Breast epithelium (tissue), 4 donors: ENCODE measurements at places on chromosomes 1 and 21. TPM values are rescaled to one million over a fixed set of nuclear protein-coding genes. Genes with fewer than 3 reads are reported as not detected.
A peak's percentile ranks its signal among the peaks of the same experiment; 100 is the strongest.

The FCRLB gene
- total RNA-seq, result 0.15 TPM

The PTPN7 gene
- total RNA-seq, result 1.4 TPM

The MAP3K6 gene
- total RNA-seq, result 29.4 TPM

The PRDM16 gene
- total RNA-seq, result 3.6 TPM

DNA sequence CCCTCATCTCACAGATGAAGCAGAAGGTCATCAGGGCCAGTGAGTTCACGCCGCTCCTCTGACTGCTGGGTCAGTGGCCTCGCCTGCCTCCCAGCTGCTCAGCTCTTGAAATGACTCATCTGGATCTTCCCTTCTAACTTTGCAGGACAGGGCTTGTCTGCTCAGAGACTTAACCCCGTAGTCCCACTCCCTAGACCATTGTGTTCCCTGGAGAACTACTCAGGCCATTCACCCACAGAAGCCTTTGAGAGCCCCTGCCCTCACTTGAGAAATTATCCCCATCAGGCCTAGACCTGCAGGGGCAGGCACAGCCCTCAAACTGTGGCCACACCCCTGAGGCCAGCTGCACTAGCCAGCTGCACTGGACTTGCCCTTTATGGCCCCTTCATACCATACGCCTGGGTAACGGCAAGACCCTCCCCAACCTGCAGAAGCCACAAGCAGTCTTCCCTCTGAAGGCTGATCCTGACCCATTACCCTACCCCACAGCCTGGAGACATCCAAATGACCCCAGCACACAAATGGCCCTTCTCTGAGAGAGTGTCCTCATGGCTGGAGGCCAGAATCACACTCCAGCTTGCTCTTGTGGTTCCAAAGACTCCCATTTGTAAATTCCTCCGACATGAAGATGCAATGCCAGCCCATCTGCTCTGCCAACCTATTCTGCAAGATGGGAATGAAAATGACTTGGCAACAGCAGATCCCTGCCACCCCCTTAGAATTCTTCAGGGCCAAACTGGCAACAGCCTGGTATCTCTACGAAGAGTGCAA lies 33.2 kb downstream of the RCSD1 start:
- no peak for DNase-seq
- no peak overlapping the region for H3K4me3 ChIP-seq
- no peaks in the 10 kb centered on the region for H3K27me3 ChIP-seq
- no peaks in the 10 kb centered on the region for H3K36me3 ChIP-seq
- H3K4me1 ChIP-seq, result no peaks in the 10 kb centered on the region

DNA sequence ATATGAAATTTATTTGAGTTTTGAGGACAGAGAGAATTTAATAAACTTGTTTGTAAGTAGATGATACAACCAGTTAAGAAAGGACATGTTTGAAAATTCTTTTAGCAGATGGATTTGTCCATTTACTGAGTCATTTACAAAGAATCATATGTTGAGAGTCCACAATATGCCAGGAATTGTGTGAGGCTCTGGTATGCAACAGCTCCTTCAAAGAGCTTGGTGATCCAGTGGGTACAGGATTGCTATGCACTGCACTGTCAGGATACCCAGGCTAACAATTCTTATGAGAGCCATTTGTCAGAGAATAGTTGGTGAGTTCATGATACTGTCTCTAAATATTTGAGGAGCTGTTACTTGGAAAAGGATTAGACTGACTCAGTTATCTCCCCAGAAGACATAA lies 11.0 kb downstream of the DNM3 start:
- H3K27me3 ChIP-seq, result no peaks in the 10 kb centered on the region
- H3K27ac ChIP-seq, result no peak overlapping the region
- no peak for DNase-seq

DNA sequence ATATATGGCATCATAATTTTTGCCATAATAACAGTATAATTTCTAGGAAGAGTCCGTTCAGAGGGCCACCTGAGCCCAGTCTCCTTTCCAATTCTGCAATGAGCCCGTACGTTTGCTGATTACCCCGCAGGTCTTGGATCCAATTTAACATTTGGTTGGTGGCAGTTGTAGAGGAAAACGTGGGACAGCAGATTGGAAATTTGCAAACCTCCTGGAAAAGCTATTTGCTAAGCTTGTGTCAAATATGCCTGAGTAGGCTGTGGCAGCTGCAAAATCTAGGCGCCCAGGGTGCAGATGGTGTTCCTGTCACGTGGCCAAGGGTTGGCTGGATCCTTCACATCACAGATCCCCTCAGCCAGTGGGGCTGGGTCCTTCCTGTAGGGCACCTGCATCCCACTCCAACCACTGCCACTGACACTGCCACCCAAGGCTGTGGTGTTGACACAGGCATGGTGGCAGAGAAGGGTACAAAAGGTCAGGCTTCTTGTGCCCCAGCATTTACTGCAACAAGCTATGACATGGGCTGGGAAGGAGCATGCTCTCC lies 174.8 kb upstream of the SYT6 start:
- no peak overlapping the region for H3K4me3 ChIP-seq
- no peaks in the 10 kb centered on the region for H3K4me1 ChIP-seq
- H3K27me3 ChIP-seq, result no peaks in the 10 kb centered on the region
- no peak overlapping the region for H3K27ac ChIP-seq

GRCh38 chr1:12477936-12478611 lies 139.9 kb downstream of the DHRS3 start:
- DNase-seq, result peak; percentile 73
- H3K4me3 ChIP-seq, result no peak overlapping the region
- H3K27me3 ChIP-seq, result no peaks in the 10 kb centered on the region
- no peaks in the 10 kb centered on the region for H3K36me3 ChIP-seq

- H3K36me3 ChIP-seq, result no peaks in the 10 kb centered on the region
- H3K27ac ChIP-seq, result no peak overlapping the region
- DNase-seq, result no peak
- H3K4me1 ChIP-seq, result no peaks in the 10 kb centered on the region
These were observed 30.4 kb downstream of the ERG start for GRCh38 chr21:38467911-38468310.

DNA sequence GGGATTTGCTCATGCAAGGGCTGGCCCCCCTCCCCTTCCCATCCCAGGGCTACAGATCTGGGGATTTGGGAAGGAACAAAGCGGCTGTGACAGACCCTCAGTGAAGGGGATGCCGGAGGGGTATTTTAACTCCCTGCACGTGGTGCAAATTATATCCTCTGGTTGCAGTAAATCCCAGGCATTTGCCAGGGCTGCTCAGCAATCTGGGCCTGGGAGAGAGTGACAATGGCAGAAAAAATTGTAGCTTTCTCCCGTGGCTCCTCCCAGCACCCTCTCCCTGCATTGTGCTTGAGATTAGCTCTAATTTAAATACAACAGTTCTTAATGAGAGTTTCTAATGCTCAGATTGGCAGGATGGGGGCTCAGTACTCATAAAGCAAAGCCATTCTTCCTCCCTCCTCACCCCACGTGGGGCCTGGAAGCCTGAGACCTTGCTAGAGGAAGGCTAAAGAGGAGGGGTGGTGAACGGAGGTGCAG lies 129.9 kb upstream of the CD34 start:
- no peak overlapping the region for H3K4me3 ChIP-seq
- no peak for DNase-seq
- peaks cover 11% of the 10 kb centered on the region for H3K4me1 ChIP-seq
- H3K36me3 ChIP-seq, result no peaks in the 10 kb centered on the region
- no peak overlapping the region for H3K27ac ChIP-seq
